NCI-H1092 (cell line): ENCODE measurements at places on chromosomes 7 and 10.

- DNase-seq = no peak
These were observed 59.6 kb downstream of the RELN start for GRCh38 chr7:103929901-103930311.

GRCh38 chr10:23172429-23173213, 19.5 kb upstream of the PTF1A start:
- DNase-seq = no peak

- DNase-seq = no peak
These were observed 114.4 kb upstream of the CREB5 start for GRCh38 chr7:28297801-28298459.

GRCh38 chr7:102189756-102190155, 96.9 kb upstream of the SH2B2 start:
- DNase-seq = no peak

GRCh38 chr10:1938317-1938716, 201.0 kb upstream of the ADARB2 start:
- DNase-seq = no peak
